ELF-1 (cell line): ENCODE measurements at places on chromosomes 3 and 15.

GRCh38 chr3:161203485-161204098 is 17.5 kb upstream of the NMD3 start:
- DNase-seq = no peak

DNA sequence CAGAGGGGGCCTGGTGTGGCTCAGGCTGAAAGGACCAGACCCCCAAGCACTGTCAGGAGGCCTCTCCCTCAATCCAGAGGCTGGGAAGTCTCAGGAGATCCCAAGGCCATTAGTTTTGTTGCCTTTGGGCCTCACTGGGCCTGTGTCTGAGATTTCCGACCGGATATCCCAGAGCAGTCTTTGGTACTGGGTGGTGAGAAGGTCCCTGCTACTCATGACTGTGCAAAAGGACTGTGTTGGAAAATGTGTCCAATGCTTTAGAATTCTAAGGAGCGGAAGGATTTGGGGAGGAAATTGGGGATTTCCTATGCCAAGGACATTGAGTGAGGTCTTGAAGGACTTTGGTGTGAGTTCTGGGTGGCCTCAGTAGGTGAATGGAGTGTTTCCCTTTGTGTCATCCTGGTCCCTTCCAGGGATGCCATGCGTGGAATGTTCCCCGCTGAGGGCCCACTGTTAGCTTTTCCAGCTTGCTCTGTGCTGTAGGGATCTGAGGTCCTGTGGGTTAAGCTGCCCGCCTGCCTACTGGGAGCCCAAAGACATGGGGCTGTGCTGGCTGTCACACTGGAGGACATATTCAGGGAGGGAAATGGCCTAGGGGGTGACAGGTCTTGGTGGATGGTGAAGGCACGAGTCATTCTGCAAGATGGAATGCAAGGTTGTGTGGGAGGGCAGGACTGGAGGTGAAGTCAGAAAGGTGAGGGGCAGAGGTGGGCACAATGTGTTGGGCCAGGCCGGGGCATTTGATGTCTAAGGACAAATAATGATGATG is 16.4 kb downstream of the SMAD6 start:
- peak; percentile 43 for DNase-seq

DNA sequence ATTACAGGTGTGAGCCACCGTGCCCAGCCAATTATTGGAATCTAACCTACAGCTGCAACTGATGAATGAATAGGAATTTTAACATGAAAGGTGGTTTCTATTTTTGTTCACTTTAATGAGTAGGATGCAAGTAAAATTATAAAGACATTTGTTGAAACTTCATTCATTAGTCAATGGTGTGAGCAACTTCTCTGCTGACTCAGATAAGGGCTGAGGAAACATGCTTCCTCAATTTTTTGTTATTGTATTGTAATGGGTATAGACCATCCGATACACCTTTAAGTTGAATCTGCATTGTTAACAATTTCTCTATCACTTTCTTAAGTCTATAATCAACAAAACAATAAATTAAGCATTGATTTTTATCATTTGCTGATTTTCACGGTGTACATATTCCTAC is 127.8 kb downstream of the STAG1 start:
- no peak for DNase-seq

DNA sequence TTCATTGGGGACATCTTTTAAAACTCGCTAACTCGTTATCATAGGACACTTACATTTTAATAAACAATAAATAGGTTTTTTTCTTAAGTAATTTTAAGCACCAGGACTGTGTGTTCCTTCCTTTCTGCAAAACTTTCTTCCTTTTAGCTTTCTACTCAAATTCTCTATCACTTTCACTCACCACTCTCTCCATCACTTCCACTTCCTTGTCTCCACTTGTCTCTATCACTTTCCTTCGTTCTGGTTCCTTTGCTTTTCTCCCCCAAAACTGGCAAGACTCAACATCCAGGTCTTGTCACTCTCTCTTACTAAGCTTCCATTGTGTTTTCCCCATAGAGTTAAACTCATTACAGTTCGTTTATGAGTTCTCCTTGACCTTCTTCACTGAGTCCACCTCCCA is 99.0 kb downstream of the ZPLD1 start:
- DNase-seq = no peak

DNA sequence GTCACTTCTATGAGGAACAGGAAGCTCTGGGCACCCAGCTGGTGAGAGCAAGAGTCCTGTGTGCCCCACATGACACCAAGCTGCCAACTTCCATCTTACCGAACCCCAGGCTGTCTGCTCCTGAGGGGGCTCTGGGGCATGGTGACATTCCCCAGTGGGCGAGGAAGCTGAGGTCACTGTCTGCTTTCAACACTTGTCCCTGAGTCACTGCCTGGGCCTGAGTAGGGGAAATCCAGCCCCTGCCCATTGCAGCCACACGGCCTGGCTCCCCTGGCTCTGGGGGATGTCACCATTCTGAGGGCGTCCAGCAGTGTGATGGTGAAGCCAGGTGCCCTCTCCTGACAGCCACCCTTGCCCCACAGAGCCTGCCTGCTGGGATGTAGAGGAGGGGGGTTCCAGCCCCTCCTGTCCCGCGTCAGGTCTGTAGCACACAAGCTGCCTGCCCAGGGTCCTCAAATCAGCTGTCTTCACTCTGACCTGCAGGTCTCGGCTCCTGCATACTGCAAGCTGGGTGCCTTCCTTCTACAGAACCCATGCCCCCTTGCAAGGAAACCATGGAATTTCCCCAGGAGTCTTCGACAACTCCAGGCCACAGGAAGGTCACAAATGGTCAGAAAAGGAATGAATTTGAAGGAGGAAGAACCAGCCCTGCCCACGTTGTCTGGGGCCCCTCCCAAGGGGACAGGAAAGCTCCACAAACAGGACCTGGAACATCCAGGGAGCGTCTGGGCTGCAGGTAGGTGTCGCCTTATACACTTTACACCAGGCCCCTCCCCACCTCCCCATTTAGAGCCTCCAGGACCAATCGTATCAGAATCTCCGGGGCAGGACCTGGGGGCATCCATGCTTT is 69.9 kb upstream of the GATM start:
- no peak for DNase-seq
